ENCODE measurements at places on chromosomes 2 and 18.

DNA sequence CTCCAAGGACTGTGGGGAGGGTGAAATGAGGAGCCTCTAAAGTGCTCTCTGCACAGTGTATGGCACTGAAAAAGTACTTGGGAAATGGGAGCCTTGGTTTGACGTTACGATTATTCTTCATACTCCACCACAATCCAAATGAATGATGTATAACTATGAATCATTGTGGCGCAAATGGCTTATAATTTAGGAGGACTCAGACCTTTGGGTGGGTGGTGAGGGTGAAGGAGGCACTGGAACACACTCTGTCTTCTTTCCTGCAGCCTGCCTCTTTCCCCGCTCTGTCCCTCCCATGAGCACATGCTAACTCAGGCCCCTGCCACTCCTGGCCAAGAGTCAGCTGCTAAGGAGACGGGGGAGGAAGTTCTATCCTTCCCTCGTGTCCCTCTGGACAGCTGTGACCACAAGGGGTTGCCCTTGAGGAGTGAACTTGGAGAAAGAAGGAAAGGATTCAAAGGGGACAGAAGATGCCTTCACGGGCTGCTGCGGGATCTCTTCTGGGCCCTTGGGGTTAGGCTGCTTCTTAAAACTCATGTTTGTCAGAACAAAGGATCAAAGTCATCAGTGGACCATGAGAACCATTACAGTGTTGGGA lies 36.5 kb downstream of the POLR1A start:
- no peak for DNase-seq

- no peak for DNase-seq
These were observed 39.9 kb downstream of the CYRIA start for GRCh38 chr2:16625759-16626158.

DNA sequence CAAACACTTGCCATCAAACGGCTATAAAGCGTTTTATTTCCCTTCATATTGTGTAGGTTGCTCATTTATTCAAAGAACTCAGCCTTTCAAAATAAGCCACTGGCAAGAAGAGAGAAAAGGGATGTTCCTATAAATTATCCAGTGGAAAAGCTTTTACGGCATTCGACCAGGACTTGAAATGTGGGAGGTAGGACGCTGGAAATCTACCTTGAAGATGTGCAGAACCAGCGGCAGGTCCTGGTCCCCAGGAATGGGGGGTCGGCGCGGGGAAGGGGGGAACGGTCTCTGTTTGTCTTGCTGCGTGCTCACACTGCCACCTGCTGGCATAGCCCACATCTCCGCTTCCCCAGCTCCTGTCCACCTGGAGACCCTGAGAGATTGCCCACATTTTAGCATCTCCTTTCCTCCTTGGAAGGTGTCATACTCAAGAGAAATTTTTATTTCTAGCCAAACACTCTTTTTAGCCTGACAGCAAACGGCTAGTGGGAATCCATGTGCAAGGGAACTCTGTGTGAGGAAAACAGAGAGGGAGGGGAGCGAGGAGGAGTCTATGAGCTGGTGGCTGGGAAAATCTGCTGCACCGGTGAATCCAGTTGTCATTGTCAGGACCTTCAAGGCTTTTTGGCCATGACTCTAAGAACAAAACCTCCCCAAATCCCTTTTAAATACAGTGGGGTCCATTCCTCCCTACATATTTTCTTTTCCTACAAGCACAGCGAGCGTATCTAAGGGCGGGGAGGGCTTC lies 349.0 kb upstream of the PKDCC start:
- DNase-seq, result no peak

GRCh38 chr2:180647621-180648020 lies 332.8 kb upstream of the UBE2E3 start:
- DNase-seq, result no peak

DNA sequence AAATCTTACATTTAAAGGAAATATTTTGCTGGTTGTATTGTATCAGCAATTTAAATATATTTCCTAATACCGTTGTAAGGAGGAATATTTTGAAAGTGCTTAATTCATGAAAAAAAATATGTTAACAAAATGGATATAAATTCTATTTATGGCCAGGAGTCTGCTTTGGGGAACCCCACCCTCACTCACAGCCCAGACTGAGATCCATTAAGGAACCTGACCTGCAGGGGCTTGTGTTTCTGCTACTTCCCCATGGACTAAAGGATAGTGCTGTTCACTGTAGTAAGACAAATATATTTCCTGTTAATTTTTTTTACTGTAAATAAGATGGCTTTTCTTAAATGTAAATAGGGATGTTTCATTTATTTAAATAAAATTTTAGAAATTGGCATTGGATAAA lies 221.9 kb upstream of the COL3A1 start:
- no peak for DNase-seq

DNA sequence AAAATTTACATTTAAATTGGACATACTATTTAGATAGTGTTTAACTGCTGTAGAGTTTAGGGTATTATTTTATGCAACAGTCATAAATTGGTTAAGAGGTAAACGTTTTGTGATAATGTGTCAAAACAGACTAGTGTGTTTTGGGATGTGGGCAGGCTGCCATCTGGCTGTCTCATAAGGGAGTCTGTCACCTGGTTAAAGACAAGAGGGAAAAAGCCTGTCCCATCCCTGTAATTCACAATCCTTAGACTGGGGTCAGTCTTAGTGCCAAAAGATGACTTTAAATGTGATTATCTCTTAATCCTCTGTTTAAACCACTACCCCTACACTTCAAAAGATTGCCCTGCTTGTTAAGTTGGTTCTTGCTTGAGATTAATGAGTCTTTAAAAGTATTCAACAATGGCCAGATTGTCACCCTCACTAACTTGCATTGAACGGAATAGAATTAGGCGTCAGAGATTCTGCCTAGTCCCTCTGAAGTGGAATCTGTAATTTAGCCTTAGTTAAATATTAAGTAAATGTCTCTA lies 59.2 kb downstream of the SGPP2 start:
- no peak for DNase-seq

GRCh38 chr2:48965204-48965603 lies 189.1 kb downstream of the FSHR start:
- DNase-seq, result no peak

DNA sequence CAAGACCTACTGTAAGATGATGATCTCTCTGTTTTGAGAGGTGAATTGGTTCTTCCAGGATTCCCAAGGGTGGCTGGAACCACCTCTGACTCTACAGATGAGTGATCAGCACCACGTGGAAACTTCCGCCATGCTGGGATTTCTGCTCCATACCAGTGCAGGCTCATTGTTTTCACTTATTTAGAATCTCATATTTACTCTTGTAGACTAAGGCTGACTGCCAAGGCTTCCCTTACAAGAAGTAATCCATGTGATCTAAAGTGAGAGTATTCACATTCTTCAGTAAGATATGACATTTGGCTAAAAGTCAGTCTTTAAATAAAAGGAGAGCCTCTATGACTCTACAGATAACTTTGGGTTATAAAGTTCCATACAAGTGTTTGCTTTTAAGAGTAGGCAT lies 322.9 kb upstream of the RAB12 start:
- DNase-seq, result no peak

- DNase-seq, result no peak
These were observed 36.4 kb downstream of the PKDCC start for GRCh38 chr2:42084231-42084671.

DNA sequence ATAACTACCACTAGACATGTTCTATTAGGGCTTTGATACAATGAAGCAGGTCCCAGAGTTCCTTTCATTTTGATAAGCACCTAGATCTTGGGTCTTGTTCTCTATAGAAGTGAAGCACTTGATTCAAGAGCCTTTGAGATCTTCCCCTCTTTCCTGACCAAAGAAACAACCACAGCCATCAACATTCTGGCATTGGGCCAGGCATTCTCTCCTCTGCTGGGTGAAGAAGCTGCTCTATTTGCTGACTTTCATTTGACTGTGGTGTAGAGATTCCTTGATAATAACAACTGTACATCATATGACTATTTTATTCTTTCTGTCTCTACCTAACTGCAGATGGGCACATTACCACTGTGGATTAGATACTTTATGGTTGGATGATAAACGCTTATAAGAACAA lies 96.6 kb upstream of the LYPD1 start:
- no peak for DNase-seq

DNA sequence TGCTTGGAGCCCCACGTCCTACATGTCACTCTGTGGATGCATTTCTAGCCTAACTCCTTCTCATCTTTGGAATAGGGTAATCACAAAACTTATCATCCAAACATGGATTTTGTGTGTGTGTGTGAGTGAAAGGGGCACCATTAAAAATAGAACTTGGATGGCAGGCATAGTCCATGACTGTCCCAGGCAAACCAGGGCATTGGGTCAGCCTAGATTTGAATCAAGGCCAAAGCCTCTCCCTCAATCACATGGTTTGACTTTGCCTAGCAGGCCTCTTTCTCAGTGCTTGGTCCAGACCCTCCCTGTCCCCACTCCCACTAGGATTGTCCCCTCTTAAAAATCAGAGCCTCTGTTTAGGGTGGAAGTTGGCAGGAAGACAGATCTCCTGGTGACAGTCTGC lies 67.4 kb upstream of the BCL2L11 start:
- DNase-seq, result no peak

GRCh38 chr2:238418196-238418998 lies 8.3 kb upstream of the ASB1 start:
- no peak for DNase-seq

GRCh38 chr2:161898633-161899032 lies 175.4 kb downstream of the DPP4 start:
- no peak for DNase-seq

GRCh38 chr2:221156062-221156734 lies 415.9 kb downstream of the EPHA4 start:
- DNase-seq, result no peak

- no peak for DNase-seq
These were observed 292.2 kb downstream of the NYAP2 start for GRCh38 chr2:225691711-225692110.

- no peak for DNase-seq
These were observed 43.6 kb downstream of the TSPYL6 start for GRCh38 chr2:54212456-54212855.

- DNase-seq, result no peak
These were observed 207.0 kb downstream of the CYP26B1 start for GRCh38 chr2:71940695-71941094.

- DNase-seq, result no peak
These were observed 119.0 kb downstream of the PMAIP1 start for GRCh38 chr18:60018618-60019462.

DNA sequence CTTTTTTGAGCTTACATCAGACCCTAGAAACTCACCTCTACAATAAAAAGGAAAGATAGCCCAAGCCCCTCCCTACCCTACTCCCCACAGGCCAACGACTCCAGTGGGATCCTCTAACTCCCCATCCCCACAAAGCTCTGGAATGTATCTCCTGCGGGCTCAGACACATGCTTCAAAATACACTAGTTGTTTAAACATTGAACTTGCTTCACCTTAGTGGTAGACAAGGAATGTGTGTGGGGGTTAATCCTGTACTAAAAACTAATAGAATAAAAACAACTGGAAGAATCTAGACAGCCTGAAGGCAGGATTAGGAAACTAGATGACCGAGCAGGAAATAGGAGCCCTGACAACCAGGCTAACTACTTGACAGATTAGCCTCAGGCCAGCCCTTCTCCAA lies 211.5 kb downstream of the SUCLG1 start:
- no peak for DNase-seq

- DNase-seq, result no peak
These were observed 187.3 kb downstream of the FAM210A start for GRCh38 chr18:13539050-13539449.

DNA sequence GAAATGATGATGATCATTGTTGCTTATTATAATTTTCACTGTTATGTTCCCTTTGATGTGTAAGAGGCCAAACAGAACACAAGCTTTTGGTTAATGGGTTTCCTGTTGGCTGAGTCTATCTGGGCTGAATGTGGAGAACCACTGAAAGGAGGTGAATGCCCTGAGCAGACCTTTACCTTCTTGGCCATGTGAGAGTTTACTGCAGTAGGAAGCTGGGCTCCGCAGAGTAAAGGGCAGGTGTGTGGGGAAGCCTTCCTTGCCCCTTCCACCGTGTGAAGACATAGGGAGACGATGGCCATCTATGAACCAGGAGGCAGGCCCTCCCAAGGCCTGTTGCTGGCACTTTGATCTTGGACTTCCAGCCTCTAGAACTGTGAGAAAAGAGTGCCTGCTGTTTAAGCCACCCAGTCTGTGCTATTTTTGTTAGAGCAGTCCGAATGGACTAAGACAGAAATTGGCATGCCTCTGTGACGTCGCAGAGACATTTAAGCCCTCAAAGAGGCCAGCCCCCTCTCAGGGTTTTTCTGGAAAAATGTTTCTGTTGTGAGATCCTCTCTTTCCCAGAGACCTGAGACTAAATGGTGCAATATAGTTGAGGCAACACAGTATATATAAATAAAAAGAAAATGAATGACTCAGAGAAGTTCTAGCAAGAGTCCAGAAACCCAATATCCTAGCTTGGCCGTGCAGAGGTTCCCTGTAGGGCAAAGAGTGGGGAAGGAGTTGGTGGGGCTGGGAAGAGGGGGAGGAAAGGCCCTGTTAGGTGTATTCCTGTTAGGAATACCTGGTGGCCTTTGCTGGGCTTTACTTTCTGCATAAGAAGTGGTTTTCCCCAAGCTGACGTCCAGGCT lies 121.9 kb upstream of the LGALSL start:
- DNase-seq, result no peak

GRCh38 chr2:111522231-111522768 lies 361.7 kb downstream of the ANAPC1 start:
- DNase-seq, result no peak

DNA sequence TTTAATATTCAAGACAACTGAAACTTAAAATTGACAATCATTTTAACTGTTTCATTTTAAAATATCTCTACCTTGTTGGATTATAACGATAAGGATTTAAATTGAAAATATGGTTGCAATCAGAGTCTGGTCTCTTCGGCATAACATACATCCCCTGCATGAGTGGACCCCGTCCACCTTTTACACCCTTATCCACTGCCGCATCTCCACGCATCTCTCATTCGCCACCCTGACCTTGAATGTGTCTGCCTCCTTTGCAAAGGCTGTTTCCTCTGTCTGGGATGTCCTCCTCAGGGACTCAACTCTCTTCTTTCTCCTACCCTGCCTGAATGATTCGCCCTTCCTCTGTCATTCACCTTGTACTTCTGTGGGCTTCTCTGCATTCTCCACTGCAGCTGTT lies 87.6 kb downstream of the SPATS2L start:
- DNase-seq, result no peak

GRCh38 chr18:50788284-50788683 lies 31.5 kb downstream of the MRO start:
- DNase-seq, result no peak

- no peak for DNase-seq
These were observed 214.6 kb downstream of the TRIB2 start for GRCh38 chr2:12931186-12931844.

- no peak for DNase-seq
These were observed 7.8 kb downstream of the HS1BP3 start for GRCh38 chr2:20643060-20643459.

GRCh38 chr18:77201506-77201905 lies 48.1 kb upstream of the GALR1 start:
- DNase-seq, result no peak

GRCh38 chr18:12315911-12316310 lies 7.9 kb downstream of the TUBB6 start:
- no peak for DNase-seq

GRCh38 chr2:183284606-183285005 lies 160.4 kb downstream of the NUP35 start:
- DNase-seq, result no peak

All from activated naive CD4-positive, alpha-beta T cell treated with anti-CD3 and anti-CD28 coated beads, Interleukin-2, amount 50 U/mL, for 16 hours (primary cell).